ENCODE measurements at places on chromosomes 7 and 10.
A peak's percentile ranks its signal among the peaks of the same experiment; 100 is the strongest.

DNA sequence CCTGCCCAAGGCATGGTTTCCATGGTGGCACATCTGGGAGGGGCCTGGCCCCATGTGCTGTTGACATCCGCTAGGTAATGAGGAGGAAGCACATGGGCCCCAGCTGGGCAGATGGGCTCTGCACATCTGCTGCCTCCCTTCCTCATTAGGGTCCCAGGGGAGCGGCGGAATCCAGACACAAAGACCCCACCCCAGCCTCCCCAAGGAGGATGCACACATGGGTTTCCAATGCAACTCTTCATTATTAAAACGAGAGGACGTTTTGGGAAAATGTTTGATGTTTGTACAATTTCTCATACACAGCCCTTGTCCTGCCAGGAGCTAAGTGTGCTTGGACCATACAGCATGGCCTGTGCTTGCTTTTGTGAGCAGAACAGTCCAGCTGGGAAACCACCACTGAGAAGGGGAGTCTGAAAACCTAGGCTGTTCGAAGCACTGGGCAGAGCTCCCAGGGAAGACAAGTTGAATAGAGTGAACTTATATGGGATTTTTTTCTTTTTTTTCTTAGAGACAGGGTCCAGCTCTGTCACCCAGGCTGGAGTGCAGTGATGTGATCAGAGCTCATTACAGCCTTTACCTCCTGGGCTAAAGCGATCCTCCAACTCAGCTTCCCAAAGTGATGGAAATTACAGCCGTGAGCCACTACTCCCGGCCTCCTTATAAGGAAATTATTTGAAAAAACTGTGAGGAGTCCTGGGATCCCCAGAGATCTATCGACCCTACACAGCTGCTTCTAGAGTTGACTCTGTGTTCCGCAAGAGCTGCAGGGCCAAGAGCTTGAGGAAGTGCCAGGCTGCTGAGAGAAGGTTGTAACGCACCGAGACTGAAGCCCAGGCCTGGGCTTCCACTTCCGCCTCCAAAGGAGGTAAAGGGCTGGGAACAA is 23.4 kb downstream of the FAM107B start:
- DNase-seq: peak; percentile 11

- DNase-seq: no peak
Measured at GRCh38 chr7:93823621-93824020, 66.9 kb downstream of the TFPI2 start.

DNA sequence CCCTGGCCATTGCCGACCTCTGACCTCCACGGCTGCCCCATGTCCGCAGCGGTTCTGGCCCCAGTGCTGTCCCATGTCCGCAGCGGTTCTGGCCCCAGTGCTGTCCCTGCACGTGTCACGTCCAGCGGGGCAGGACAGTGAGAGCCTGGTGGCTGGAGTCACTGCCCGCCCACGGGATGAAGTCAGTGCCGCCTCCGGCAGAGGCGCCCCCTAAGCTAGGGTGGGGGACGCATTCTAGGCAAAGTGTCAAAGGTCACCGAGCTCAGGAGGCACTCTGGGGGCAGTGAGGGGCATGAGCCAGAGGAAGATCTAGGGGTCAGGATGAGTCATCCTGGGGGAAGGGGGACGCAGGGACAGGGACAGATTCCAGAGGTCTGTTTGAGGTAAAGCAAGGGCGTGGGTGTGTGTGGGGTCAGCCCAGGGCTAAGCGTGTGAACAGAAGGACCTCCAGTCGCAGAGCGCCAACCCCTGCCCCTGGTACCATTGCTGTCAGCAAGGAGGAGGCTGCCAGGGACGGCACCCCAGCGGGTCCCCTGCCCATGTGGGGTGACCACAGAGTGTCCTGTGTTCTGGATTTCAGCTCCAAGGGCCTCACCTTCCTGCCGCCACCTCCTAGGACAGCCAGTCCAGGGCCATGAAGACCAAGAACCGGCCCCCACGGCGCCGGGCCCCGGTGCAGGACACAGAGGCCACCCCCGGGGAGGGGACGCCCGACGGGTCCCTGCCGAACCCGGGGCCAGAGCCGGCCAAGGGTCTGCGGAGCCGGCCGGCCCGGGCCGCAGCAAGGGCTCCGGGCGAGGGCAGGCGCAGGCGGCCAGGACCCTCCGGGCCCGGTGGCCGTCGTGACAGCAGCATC is 665 bp downstream of the BHLHA15 start:
- DNase-seq: no peak

DNA sequence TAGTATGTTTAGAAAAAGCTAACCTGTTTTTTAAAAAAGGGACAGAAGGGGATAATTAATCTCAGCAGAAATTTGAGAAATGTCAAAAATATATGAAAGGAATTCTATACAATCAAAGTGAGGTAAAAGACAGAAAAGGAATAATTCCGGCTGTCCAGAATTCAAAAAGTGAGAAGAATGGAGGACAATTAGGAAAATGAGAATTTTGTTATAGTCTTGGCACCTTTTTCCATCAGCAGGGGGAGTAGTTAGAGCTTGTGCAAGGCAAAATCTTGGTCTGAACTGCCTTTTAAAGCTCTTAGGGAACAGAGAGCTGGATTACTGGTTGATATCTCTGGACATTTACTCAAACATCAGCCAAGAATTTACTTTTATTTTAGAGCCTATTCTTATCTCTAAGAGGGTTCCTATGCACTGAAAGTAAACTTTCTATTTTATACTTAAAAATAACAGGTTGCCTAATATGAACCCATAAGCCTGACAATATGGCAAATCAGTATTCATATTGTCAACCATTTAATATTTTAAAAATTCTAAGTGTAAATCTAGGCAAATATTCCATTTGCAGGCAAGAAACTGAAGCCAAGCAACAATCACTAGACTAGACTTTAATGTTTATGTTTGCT is 185.6 kb downstream of the ANK3 start:
- no peak for DNase-seq

DNA sequence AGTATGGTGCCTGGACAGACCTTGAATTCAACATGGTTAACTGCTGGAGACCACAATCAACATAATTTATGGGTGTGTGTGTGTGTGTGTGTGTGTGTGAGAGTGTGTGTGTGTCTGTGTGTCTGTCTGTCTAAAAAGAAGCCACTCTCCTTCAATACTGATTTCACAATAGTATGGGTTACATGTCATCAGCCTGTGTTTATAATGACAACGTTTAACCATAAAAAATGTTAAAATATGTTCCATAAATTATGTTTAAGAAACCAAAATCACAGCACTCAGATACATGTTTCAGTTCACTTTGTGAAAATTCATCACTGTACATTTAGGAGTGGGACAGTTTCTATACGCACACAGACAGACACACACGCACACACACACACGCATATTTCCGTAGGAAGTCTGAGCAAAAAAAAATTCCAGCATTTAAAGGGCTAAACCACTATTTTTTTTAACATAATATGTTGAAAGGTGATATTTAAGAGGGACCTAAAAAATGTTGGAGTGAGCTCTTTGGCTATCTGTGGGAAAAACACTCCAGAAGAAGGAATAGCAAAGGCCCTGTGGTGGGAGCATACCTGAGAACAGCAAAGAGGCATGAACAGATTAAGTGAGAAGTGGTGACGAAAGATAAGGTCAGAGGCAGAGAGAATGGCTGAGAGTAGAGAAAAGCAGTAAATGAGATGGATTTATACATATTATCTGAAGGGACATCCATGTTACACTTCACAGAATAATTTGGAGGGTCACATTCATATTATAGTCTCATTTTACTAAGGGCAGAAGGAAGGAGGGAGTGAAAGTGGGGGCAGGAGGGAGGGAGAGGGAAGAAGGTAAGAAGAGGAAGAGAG is 10.9 kb downstream of the PDZD8 start:
- DNase-seq: no peak

- no peak for DNase-seq
Measured at GRCh38 chr10:113879691-113880090, 25.2 kb downstream of the NHLRC2 start.

DNA sequence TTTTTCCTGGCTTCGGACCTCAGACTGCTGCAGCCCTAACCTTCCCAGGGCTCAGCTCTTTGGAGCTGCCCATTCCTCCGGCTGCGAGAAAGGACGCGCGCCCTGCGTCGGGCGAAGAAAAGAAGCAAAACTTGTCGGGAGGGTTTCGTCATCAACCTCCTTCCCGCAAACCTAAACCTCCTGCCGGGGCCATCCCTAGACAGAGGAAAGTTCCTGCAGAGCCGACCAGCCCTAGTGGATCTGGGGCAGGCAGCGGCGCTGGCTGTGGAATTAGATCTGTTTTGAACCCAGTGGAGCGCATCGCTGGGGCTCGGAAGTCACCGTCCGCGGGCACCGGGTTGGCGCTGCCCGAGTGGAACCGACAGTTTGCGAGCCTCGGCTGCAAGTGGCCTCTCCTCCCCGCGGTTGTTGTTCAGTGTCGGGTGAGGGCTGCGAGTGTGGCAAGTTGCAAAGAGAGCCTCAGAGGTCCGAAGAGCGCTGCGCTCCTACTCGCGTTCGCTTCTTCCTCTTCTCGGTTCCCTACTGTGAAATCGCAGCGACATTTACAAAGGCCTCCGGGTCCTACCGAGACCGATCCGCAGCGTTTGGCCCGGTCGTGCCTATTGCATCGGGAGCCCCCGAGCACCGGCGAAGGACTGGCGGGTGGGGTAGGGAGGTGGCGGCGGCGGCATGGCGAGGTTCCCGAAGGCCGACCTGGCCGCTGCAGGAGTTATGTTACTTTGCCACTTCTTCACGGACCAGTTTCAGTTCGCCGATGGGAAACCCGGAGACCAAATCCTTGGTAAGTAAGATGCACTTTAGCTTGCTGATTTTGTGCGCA is at the start of gene PLXDC2:
PLXDC2 (plus strand) TSS at position 22 of the 820 bp plus-strand sequence.
- DNase-seq: peak; percentile 28

DNA sequence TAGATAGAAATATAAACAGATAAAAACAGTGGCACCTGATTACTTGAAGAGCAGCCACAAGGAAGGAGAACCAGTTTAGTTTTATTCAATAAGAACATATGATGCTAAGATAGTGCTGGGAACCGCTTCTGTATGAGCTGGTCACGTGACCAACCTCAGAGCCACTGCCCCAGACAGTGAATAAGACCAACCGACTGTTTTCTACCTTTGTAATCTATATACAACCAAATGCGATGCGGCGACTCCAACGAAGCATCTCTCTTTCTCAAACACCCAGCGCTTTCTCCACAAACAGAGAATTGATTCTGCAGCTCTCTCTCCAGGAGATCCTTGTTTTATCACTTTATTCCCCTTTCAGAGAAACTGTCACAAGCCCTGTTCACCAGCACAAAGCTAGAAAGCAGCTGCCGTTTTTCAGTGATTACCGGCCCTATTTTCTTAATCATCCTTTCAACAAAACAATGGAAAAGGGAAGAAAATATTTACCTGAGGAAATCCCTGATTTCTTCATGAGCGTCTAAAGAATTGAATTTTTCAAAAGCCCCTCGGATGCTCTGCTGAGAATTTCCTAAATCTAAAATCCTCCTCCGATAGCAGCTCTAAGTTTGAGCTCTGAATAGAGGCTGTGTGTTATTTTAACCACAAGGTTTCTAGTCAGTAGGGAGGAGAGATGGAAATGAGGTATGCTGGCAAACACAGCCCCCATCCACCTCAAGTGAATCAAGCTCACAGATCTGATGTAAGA is 55.7 kb upstream of the JCAD start:
- no peak for DNase-seq

All from amygdala (tissue), 56 donors.